Activated CD4-positive, alpha-beta T cell treated with anti-CD3 and anti-CD28 coated beads for 24 hours (primary cell): ENCODE measurements at places on chromosomes 1 and 21.

GRCh38 chr1:201518071-201518470, 11.1 kb upstream of the CSRP1 start:
- DNase-seq, result no peak

DNA sequence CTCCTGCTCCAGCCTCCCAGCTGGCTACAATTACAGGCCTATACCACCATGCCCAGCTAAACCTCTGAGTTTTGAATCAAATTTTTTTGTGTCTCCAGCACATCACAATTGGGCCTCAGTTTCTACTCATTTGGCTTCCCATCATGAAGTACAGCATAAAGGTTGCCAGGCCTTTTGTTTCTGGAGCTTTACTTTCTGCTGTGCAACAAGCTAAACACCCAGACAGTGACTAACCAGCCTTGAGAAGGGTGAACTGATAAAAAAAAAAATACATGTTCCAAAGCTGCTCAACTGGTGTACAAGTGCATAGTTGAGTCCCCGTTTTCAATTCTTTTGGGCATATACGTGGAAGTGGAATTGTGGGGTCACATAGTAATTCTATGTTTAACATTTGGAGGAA, 25.1 kb downstream of the TIAM1 start:
- no peak for DNase-seq

GRCh38 chr21:45699251-45699942, 55.9 kb downstream of the PCBP3 start:
- DNase-seq, result no peak

DNA sequence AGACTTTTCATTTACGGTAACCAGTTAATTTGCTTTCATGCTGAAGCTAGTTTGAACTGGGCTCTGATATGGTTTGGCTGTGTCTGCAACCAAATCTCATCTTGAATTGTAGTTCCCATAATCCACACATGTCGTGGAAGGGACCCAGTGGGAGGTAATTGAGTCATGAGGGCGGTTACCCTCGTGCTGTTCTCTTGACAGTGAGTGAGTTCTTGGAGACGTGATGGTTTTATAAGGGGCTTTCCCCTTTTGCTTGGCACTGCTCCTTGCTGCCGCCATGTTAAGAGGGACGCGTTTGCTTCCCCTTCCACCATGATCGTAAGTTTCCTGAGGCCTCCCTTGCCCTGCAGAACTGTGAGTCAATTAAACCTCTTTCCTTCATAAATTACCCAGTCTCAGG, 10.3 kb upstream of the FHAD1 start:
- DNase-seq, result no peak

DNA sequence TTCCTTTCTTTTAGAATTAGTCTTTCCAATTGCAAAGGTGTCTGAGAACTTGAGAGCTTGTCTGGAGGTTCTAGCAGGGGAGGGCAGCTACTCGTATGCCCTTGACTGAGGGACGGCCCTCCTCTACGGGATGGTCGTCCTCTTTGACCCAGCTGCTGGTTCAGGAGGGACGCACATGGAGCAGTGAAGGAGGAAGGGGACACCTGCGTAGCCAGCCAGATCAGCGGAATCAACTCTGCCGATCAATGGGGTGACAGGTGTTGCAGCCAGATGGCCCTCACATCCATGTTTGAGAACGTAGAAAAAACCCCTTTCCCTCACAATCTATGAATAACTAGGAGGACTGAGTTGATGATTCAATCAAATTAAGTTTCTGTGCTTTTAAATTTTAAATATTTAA, 15.7 kb upstream of the A3GALT2 start:
- DNase-seq, result no peak

- DNase-seq, result no peak
Measured at GRCh38 chr21:36027347-36027746, 33.0 kb downstream of the SETD4 start.

- peak; percentile 4 for DNase-seq
Measured at GRCh38 chr1:26959722-26960624, at the start of gene KDF1. Gene KDF1, minus strand, starts transcription at chr1:26960468. Its CDS starts 8,088 bp downstream, at chr1:26952380.

GRCh38 chr1:24551960-24552571, 3.8 kb upstream of the NCMAP start:
- no peak for DNase-seq

GRCh38 chr1:209624558-209625549, 27.4 kb downstream of the LAMB3 start:
- no peak for DNase-seq

DNA sequence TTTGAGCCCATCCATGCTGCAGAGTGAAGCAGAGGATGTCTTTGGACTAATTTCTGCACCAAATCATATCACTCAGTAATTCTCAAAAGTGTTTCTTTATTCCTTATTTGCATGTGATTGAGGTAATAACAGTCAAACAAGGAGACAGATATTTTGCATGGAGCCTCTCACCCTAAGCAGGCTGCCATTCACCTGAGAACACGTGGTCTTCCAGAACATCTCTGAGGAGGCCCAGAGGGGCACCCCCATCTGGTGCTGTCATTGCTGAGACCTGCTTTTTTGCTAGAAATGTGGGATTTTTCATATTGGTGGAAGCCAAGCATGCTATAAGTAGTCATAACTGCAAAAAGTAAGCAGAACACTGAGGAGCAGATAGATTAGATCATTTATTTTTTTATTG, 7.7 kb downstream of the SLC37A1 start:
- no peak for DNase-seq

GRCh38 chr1:117541585-117541984, 64.3 kb upstream of the TENT5C start:
- no peak for DNase-seq

- DNase-seq, result no peak
Measured at GRCh38 chr1:57707631-57708030, 283.8 kb upstream of the DAB1 start.

GRCh38 chr1:109993885-109994284, 9.3 kb downstream of the AHCYL1 start:
- DNase-seq, result no peak

GRCh38 chr1:179996099-179996498, 41.5 kb downstream of the CEP350 start:
- DNase-seq, result no peak

DNA sequence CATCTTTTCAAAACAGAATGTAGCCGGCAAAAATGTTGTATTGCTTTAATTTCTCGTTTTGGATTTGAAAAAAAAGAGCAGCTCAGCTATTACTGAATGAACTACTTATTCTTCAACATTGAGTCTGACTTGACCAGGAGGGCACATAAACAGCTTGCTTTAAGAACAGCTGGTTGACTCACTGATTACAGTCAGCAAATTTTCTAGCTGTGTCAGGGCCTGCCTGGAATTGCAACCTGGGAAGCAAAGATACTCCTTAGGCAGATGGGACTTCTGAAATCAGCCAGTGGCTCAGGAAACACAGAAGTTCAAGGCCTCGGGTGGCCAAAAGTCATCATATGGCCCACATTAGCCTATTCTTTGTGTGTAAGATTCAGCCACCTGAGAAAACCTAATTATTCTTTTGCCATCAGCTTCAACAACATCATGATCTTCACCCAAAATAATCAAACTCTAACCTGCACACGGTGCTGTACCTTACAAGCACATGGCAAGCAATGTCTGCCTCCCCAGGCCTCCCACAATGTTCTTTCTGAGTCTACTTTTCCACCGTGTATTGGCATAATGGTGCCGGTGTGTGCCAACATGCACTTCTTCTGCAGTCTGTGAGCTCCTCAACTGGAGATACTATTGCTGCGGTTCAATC, 307.2 kb downstream of the HHIPL2 start:
- DNase-seq, result no peak

- no peak for DNase-seq
Measured at GRCh38 chr1:200912737-200913407, 18.2 kb downstream of the INAVA start.

DNA sequence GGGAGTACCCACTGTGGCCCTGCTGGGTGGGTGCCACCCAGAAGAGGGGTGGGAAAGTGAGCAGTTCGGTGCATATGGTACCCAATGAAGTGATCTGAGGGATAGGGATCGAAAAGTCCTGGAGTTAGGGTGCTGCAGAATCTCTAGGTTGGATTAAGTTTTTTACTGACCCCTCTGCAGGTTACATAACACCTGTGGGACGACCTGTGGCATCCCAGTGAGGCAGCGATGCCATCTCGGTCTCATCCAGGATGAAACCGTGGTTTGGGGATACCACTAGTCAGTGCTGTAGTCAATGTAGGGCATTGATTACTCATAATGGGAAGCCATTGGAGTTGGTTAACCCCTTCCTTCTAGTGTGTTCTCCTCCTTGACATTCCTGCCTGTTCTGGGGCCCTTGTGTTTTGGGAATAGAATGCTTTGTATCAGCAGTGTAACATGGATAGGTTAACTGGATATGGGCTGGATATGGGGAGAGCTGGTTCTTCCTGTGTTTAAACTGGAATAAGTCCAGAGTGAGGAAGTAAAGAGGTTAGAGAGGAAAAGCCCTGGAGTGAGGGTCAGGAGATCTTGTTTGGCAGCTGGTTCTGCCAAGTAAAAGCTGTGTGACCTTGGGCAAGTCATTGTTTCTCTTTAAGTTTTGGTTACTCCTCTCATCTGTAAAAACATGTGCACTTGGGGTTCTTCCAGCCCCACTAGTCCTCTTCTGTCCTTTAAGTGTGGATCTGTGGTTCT, 42.8 kb upstream of the ATF3 start:
- no peak for DNase-seq

DNA sequence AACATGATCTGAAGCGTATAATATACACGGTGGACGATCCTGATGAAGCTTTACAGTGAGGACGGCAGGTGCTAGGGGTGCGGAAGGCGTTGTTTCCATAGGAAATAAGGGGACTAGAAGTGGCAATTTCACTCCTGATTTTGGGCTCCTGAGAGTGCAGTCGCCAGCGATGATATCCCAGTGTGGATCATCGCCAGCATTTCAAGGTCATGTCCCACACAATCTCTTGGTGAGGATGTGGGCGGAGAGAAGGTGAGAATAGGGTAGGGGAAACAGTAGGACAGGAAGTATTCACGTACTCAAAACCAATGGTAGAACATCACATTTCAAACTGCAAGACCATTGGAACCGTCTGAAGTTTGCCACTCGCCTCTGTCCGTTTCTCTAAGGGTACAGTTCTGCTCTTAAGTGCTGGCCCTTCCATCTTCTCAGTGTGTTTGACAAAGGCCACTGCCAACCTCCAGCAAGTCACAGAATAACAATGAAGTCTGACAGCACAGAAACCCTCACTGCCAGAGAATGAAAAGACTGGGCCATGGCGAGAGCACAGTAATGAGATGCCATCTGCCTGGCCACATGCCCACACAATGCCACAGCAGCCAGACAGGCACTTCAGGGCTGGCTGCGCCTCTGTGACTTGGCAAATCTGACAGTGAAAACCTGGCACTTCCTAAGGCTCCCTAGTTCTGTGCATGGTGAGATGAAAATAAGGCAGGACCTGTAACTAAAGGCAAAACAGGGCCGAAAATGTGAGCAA, 27.9 kb downstream of the PCSK9 start:
- no peak for DNase-seq

DNA sequence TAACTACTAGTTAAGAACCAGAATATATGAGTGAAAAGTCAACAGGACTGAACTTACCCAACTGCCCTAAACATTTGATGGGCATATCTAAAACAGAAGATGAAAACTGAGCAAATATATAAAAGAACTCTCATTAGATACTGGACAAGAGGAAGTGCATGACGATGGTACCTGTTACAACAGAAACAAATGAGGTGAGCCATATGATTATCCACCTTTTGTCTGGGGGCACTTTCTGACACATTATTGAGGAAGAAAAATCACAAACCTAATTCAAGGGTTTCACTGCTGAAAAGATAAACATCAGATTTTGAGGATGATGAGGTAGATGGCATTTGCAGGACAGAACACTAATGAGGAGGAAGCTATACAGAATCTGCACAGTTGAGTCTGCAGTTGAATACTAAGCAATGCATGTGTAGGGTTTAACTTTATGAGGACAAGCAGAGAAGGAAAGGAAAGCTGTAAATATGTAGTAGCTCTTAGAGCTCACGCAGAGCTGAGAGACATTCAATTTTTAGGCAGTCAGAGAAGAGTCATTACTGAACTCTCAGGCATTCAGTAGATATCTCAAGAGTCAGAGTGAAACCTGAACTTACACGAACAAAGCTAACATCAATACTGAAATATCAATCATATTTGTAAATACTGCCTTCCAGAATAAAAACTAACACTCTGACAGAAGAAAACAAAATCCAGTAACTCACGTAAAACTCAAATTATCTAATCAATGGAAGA, 262.1 kb downstream of the AKT3 start:
- no peak for DNase-seq

- DNase-seq, result no peak
Measured at GRCh38 chr21:33157303-33157702, 72.4 kb upstream of the IFNAR2 start.

- no peak for DNase-seq
Measured at GRCh38 chr1:37602750-37603694, 7.3 kb upstream of the GNL2 start.

DNA sequence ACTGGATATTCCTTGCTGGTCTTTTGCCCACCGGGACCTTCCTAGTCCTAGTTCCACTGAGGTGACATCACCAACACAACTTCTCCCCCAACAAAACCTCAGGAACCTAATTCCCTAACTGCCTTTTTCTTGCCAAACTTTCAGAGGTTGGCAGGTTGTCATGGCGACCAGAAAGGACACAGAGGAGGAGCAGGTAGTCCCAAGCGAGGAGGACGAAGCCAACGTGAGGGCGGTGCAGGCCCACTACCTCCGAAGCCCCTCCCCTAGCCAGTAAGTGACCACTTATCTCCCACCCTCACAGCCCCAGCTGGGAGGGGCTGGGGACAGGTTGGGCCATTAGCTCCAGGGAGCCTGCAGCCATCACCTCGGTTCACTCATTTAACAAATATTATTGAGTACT, 815 bp downstream of the STYXL2 start:
- no peak for DNase-seq
